ENCODE measurements at places on chromosomes 6 and 20. TPM values are rescaled to one million over a fixed set of nuclear protein-coding genes. Genes with fewer than 3 reads are reported as not detected.

The FAM162B gene
- total RNA-seq = 2.4 TPM

The DACT2 gene
- total RNA-seq = 5.3 TPM

The NTSR1 gene
- total RNA-seq = not detected

The SRXN1 gene
- total RNA-seq = 53.8 TPM

The ADTRP gene
- not detected for total RNA-seq

The TNNC2 gene
- not detected for total RNA-seq

The COL11A2 gene
- total RNA-seq = 0.05 TPM

The NKX2-2 gene
- total RNA-seq = not detected

The RMND1 gene
- 19.6 TPM for total RNA-seq

The CLIC5 gene
- 0.25 TPM for total RNA-seq

The MUC21 gene
- total RNA-seq = not detected

The FAXC gene
- total RNA-seq = under 0.01 TPM

The ENPP1 gene
- 1.2 TPM for total RNA-seq

The MYB gene
- total RNA-seq = not detected

The LY6G6C gene
- total RNA-seq = not detected

The CGAS gene
- total RNA-seq = 2.4 TPM

The MYMX gene
- not detected for total RNA-seq

The C6orf15 gene
- 0.49 TPM for total RNA-seq

The CGA gene
- total RNA-seq = not detected

The NKAIN2 gene
- total RNA-seq = not detected

The SNPH gene
- total RNA-seq = 3.4 TPM

The PSORS1C2 gene
- not detected for total RNA-seq

The SLC17A3 gene
- not detected for total RNA-seq

The LY6G6F gene
- not detected for total RNA-seq

The MYL9 gene
- 39.0 TPM for total RNA-seq

The HCRTR2 gene
- not detected for total RNA-seq

The SLA2 gene
- total RNA-seq = not detected

The TMC2 gene
- not detected for total RNA-seq

The TREM2 gene
- not detected for total RNA-seq

The NRM gene
- total RNA-seq = 4.6 TPM

The SLC22A1 gene
- total RNA-seq = not detected

The ETV7 gene
- 1.6 TPM for total RNA-seq

The SPEF1 gene
- total RNA-seq = not detected

The BMP5 gene
- not detected for total RNA-seq

The RBM24 gene
- total RNA-seq = not detected

The SUMO4 gene
- total RNA-seq = 0.19 TPM

The MUC22 gene
- not detected for total RNA-seq

The RRBP1 gene
- total RNA-seq = 232 TPM

The COL9A3 gene
- total RNA-seq = 46.0 TPM

The CCN6 gene
- total RNA-seq = not detected

The PPIL1 gene
- 9.1 TPM for total RNA-seq

The TAAR9 gene
- not detected for total RNA-seq

The PAQR8 gene
- 4.7 TPM for total RNA-seq

The FOXS1 gene
- total RNA-seq = not detected

The HLA-DQB1 gene
- total RNA-seq = not detected

The GSTA2 gene
- not detected for total RNA-seq

The SPDEF gene
- total RNA-seq = not detected

The SEMG1 gene
- total RNA-seq = not detected
